Eye (tissue), 1 donor: ENCODE measurements at places on chromosomes 3 and 15.

DNA sequence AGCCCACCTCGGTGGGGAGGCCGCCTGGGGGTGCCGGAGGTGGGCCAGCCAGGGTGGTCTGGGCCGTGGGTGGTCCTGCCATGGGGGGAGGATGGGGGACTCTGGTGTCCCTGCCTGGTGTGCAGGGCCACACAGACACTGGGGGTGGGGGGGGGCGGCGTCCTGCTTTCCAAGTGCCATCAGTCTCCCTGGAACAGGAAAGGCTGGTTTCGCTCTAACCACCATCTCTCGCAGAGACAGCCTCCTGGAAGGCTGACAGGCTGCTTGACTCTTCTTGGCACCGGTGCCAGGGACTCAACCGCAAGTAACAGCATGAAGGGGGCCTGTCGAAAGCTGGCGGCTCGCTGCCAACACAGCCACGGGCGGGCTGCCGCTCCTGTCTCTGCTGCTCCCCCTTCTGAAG, 40.3 kb downstream of the RGMA start:
- no peak for DNase-seq

GRCh38 chr3:53597136-53597915, 102.9 kb downstream of the CACNA1D start:
- no peak for DNase-seq

DNA sequence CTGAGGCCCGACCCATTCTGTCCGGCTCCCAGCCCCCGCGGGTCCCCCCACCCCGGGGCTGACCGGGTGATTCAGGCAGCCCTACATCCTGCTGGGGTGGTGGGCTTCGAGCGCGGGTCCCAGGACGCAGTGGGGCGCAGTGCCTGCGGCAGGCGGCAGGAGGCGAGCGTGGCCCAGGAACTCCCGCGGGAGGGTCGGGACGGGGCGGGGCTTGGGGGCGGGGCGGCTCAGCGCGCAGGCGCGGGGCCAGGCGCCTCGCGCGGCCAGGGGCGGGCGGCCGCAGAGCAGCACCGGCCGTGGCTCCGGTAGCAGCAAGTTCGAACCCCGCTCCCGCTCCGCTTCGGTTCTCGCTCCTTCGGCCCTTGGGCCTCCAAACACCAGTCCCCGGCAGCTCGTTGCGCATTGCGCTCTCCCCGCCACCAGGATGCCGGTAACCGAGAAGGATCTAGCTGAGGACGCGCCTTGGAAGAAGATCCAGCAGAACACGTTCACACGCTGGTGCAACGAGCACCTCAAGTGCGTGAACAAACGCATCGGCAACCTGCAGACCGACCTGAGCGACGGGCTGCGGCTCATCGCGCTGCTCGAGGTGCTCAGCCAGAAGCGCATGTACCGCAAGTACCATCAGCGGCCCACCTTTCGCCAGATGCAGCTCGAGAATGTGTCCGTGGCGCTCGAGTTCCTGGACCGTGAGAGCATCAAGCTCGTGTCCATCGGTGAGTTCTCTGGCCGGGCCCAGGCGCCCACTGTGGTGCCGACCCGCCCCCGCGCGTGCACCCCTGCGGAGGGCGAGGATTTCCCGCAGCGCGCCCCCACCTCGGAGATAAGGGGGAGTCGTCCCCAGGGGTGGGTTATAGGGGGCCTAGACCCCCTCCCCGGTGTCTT, at the start of gene FLNB:
Gene FLNB (plus strand): TSS at position 282 of the 885 bp plus-strand sequence. CDS start 143 bp downstream, at position 425.
- DNase-seq = peak; percentile 94

DNA sequence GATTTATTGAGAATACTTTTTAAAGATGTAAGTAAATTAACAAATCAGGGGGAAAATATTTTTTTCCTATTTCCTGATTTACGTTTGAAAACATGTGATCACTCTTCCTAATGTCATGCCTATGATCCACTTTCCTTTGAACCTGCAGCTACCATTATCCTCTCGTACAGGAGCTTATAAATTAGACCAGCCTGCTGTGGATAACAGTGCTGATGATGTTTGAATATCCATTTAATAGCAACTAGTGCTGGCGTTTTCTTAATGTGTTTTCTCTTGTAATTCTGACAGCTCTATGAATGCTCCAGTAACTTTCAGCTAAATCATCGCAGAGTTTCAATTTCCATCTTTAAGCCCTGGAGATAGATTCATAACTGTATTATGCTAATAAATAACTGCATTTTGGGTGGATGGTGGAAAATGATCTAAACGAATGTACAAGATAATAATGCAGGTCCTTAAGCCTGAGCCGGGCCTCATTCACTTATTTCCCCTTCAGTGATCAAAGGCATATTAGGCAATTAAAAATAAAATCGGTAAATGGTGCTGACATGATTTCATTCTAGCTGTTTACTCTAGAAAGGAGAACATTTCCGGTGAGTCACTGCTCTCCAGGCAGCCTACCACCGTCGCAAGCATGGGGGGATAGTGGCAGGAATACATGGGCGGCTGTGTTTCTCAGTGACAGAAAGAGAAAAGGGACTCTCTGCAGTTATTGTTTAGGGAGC, 58.5 kb upstream of the SLC24A5 start:
- peak; percentile 90 for DNase-seq

DNA sequence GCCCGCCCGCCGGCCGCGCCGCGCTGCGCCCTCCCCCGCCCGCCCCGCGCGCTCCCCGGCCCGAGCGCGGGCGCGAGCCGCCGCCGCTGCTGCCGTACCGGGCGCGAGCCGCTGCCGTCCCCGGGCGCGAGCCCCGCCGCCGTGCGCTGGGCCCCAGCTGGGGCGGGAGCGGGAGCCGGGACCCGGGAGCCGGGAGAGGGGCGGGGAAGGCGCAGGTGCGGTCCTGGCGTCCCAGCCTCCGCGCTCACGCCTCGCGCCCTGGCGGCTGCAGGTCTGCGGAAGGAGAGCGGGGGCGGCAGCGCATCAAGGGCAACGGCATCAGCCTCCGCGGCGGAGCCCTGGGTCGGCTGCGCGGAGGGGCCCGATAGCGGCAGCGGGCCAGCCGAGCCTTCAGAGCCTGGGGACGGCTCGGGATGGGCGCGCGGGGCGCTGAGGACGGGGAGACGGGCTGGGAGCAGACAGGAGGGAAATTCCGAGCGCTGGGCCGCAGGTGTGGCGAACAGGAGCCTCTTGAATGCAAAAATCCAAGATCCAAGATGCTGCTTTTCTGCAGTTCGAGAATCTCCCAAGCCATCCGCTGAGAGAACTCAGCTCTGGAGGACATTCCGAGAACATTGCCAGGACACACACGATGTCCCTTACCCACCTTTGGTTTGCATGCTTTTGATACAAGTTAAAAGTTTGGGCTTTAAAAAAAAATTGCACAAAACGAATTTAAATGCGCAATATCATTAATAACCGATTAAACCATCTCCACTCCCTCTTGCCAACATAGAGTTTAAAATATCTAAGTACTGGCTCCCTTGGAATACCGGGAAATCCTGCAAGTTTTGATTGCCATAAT, 251.1 kb downstream of the TJP1 start:
- peak; percentile 86 for DNase-seq
